ENCODE measurements at places on chromosomes 11 and 22.

DNA sequence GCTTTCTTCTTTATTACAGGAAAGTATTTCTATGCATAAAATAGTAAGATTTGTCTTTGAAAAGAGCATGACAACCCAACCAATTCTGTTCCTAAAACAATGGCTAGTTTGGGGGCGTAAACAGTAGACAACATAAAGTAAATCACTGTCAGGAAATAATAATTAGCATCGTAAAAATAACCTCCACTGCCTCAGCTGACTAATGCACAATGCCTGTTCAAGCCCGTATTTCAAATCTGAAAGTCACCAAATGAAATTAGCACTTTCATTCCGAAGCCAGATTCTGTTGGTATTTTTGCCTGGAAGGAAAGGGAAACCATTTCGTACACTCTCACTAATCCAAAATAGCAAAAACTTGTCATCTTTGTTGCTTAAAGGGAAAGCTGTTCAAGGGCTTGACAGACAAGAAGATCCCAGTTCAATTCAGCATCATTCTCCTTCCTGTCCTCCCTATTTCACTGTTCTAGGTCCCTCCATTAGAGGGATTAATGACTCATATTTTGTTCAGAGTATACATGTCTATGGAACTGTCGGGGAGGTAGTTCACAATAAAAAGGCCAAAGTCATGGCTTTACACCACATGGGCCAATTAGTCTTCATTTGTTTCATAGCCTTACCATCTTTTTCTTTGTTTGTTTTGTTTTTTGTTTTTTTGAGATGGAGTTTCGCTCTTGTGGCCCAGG, 154.7 kb downstream of the CADM1 start:
- DNase-seq: no peak

- DNase-seq: no peak
Observed at GRCh38 chr11:133930767-133931448, 25.9 kb downstream of the IGSF9B start.

GRCh38 chr11:18171377-18172000, 1.1 kb upstream of the MRGPRX4 start:
- DNase-seq: no peak

DNA sequence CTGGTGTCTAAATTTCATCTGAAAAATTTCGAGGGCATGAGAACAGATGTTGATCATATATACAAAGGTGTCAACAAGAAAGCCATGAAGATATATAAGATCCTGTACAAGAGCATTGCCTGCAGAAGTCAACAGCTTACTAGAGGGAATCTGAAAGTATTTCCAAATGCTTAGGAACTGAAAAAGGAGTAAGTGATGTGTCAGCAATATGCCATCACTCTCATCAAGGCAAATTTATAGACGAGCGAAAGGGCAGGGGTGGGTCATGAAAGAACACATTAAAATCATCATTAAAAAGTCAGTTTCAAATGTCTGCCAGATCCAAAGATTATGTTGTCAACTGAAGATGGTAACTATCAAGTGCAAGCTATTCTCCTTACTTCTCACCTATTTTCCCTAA, 1299.0 kb downstream of the LRRC4C start:
- DNase-seq: no peak

- DNase-seq: no peak
Observed at GRCh38 chr11:120719348-120719747, 207.8 kb downstream of the GRIK4 start.

DNA sequence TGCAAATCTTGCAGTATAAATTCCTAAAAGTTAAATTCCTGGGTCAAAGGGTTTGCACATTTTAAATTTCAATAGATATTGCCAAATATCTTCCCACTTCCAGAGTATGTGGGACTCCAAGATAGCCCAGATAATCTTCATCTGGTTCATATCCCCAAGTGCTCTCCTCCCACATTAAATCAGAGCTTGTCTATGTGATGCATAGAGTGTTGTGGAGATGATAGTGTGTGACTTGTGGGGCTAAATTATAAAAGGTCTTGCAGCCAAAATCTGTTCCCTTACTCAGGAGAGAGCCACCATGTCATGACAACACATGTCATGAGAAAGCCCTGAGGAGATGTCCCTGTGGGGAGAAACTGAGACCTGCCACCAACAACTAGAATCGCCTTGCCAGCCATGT, 39.9 kb upstream of the TEAD1 start:
- DNase-seq: no peak

DNA sequence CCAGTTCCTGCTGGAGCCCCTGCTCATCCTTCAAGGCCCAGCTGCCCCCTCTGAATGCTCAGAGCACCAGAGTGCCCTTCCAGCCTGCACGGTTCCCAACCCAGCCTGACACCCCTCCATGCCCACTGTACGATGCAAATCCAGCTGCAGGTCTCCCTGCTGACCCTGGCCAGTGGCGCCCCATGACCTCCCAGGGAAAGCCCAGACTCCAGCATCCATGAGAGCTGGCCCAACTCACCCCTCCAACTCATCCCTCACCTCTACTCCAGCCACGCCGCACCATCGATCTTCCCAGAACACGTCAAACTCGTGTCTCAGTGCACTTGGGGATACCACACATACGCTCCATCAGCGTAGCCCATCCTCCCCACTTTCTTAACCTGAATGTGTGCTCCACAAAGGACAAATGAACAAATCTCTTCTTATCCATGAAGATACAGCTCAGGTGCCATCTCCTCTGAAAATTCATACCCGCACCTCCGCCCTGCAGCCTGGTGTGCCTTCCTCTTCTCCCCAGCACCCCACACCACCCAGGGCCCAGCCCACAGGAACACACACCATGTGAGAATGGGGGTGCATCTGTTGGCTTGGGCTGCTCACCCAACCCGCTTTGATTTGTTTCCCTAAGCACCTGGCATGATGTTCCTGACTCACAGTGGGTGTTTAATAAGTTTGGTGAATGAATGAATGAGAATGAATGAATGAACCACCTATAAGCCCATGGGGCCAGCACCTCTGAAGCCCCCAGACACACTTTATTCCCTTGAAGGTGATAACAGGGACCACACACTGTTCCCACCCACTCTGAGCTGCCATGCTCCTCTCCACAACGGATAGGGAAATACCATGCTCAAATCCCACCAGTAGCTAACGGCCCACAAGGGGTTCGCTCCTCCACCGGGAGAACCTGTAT, 6.2 kb downstream of the PLA2G6 start:
- no peak for DNase-seq

- DNase-seq: no peak
Observed at GRCh38 chr22:20438678-20439492, 1.3 kb upstream of the SCARF2 start.

GRCh38 chr11:28346209-28346608, 238.0 kb downstream of the METTL15 start:
- no peak for DNase-seq

GRCh38 chr22:39123751-39124581, 26.9 kb downstream of the APOBEC3H start:
- no peak for DNase-seq

- DNase-seq: peak; percentile 68
Observed at GRCh38 chr11:61679893-61680621, at the start of gene DAGLA. Gene DAGLA (plus strand): TSS chr11:61680391. CDS start chr11:61720156, 39,765 bp downstream.

GRCh38 chr11:76096552-76096951, 109.8 kb downstream of the WNT11 start:
- no peak for DNase-seq

DNA sequence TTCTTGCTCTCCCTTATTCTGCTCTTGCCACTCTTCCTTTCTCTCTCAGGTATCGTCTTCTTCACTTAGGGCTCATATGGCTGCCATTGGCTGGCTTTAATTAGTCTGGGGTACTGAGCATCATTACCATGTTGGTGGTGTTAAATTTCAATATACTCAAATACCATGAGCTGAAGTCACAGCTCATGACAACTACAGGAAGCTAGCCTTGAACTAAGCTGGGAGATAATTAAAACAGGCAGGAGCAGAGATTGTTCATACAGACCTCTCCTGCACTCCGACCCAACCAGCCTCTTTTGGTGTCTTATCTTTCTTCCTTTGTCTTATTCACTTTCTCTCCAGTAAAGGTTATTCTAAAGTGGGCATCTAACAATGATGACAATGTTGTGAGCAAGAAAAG, 130.9 kb upstream of the BLID start:
- no peak for DNase-seq

DNA sequence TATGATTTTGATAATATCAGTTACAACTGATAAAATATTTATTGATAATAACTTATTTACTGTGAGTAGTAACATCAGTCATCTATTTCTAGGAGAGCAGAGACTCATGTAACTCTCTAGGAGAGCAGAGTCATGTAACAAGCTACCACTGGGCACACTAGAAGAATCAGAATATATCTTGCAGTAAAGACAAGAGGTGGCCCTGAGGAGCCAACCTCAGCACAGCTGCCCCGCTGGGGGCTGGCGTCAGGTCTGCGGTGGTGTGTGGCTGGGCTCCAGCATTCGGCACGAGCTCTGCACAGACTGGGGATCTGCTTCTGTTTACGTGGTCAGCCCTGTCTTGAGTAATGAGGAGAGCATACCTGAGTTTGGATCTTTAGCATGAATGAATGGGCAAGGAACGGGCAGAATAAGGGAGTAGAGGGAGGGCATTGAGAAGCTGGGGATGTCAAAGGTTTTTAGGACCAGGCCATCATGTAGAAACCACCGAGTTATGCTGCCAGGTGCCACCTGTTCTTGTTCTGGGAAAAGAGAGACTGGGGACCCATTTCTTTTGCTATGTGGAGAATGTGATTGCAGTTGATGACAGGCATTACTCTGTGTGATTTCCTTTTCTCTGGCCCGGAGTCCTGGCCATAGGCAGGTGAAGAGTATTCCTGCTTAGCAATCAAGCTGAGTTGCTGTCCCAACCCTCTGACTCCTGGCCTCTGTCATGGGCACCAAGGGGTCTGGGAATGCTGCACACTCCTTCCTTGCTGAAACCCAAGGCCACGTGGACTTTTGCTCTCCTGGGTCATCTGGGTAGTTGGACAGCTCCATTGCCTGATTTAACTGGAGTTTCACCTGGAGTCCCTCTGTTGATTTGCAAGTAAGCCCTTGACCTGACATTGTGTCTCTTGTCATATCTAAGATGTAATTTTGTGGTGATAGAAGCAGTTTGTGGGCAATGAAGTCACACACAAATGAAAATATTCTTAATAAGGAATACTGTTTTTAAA, 50.9 kb upstream of the HEPHL1 start:
- no peak for DNase-seq

GRCh38 chr11:64340671-64341335, 799 bp downstream of the CCDC88B start:
- peak; percentile 70 for DNase-seq

All from stimulated activated CD8-positive, alpha-beta memory T cell treated with anti-CD3 and anti-CD28 coated beads, Interleukin-4, amount 100 ng/mL, for 1 hour (primary cell).